NCI-H524 treated with DMSO at 0.1 percent for 48 hours (cell line): ENCODE measurements at places on chromosomes 2 and 18.

DNA sequence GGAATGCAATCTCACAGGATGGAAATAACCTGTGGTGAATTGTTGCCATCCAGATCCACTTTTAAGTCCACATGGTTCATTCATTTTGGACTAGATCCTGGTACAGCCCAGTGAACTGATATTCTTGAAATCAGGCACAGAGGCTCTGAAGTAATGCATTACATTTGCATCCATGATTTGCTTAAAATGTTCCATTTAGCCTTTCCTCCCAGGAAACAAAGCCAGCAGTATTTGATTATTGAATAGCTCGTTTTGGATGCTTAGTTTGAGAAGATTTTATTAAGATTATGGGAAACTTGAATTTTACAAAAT lies 995.8 kb upstream of the CDH2 start:
- DNase-seq: no peak

- no peak for DNase-seq
Measured at GRCh38 chr18:51561821-51562220, 364.3 kb upstream of the MEX3C start.

GRCh38 chr18:8607776-8608742 lies 1.2 kb upstream of the RAB12 start:
- no peak for DNase-seq

DNA sequence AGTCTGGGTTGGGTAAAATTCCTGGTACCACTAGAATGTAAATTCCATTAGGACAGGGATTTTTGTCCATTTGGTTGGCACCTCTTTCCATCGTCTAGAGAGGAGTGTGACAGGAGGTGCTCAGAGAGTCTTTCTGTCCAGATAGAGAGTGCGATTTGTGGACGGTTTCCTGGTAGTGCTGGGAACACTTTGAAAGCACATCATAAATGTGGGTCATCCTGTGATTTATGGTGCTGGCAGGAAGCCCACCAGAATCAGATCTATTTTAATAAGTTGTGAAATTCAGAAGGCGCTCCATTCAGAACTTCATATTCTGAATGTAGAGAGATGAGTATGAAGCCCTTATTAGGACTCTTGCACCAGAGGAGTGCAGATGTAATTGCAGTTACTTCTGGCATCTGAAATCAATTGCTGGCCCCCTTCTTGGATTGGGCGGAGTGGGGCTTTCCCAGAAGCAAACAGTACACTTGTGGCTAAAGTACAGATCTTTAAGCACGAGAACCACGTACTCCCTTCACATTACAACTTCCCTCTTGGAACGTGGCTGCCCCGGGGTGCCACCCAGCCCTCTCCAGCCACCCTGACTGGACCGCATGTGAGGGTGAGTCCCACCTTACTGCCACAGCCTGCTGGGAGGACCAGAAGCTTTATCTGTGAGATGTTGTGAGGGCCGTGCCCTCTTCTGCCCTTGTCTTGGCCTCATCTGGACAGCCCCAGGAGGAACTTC lies 243.2 kb downstream of the MYO3B start:
- DNase-seq: no peak

- DNase-seq: no peak
Measured at GRCh38 chr2:128552806-128553551, 234.3 kb upstream of the HS6ST1 start.

- no peak for DNase-seq
Measured at GRCh38 chr2:207704078-207704477, 7.4 kb upstream of the CCNYL1 start.

DNA sequence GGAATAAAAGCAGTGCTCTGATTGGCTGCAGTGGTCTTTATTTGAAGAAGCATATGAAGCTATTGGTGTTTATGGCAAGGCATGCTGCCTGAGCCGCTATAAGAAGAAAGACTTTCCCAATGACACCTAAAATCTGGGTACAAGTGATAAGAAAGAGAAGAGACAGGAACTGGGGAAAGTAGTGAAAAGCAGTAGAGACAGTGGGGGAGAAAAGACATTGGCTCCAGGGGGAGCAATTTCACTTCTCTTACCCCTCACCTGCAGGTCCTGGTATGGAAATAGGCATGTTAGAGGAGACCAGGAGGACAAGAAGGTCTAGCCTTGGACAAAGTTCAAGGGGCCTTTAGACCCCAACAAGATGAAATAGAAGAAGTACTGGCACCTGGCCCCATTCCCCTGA lies 47.1 kb downstream of the PLCL1 start:
- DNase-seq: no peak

DNA sequence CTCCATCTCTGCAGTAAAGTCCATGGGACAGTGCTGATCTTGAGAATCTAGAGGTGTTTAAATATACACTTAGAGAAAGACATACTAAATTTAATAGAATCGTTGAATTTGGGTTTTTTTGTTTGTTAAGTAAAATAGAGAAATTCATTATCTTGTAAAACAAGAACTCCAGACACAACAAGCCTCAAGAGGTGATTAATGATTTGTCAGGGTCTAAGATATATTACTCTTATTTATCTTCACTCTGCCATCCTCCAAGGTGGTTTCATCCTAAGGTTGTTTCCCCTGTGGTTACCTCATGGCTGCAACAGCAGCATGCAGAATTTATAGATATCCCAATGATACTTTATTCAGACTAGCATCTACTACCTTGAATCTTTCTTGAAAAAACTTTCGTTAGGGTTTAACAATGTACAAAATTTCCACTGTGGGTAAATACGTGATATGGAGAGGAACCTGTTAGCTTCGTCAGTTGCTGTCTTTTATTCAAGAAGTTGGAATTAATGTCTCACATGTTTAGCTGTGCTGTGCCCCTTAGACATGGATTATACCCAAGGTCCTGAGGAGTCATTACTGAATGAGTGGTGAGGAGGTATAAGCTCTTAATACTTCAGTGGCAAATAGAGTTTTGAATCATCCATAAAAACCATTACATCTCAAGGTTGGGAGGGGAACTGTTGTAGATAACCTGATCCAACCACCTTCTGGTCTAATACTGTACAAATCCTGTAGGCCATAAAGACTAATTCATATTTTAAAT lies 128.0 kb downstream of the GPD2 start:
- DNase-seq: no peak

DNA sequence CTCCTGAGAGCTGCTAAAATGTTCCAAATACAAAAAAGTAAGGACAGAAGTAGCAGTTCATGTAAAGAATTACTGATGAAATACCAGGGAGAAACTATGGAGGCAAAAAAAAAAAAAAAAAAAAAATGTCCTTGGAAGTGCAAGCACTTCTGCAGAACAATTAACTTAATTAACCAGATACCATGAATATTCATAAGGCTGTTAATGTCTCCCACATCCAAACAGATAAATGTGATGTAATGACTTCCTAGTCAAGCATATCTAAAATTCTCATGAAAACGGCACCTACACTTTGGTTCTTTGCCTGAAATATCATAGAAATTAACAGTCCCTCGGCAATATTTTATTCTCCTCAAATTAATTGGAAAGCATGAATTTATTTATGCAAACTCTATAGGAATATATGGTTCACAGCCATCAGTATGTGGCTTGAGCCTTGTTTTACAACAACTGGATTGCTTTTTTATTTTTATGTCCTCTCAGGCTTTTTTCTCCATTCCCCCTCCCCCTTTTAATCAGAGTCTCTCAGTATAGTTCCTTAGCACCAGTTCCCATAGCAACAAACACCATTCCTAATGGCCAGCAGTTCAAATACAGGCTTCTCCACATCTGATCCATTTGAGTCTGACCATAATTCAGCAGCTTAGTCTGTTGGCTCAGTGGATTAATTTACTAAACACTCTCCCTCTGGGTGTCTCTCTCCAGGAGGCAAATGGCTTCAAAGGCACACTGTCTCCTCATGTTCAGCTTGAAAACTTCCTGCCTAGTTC lies 97.1 kb downstream of the ITGA4 start:
- DNase-seq: peak; percentile 14

DNA sequence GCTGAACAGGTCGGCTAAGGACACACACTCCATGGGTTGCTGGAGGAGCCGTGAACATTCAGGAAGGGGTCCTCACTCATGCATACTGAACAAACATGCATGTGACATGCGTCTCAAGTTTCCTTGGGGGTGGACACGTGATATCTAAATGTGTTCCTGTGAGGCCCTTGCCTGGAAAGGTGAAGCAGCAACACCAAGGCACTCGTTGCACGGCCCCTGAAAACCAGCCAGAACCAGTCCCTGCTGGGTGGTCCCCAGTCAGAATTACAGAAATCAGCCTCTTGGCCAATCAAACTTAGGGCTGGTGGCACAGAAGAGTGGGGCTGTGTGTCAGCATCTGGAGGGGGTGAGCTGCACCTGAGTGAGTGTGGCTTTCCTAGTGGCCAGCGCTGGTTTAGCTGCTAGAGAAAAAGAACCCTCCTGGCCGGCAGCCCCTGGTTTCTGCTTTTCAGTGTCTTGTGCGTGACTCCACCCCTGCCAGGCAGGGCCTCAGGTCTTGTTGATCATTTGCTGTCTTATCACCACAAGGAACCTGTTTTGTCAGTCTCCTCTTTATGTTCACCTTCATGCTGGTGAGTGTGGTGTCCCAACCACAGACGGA lies 3.2 kb upstream of the AQP12B start:
- DNase-seq: no peak

GRCh38 chr2:120401275-120402066 lies 55.5 kb downstream of the INHBB start:
- DNase-seq: no peak

- DNase-seq: no peak
Measured at GRCh38 chr2:86232910-86233309, 33.7 kb downstream of the MRPL35 start.

DNA sequence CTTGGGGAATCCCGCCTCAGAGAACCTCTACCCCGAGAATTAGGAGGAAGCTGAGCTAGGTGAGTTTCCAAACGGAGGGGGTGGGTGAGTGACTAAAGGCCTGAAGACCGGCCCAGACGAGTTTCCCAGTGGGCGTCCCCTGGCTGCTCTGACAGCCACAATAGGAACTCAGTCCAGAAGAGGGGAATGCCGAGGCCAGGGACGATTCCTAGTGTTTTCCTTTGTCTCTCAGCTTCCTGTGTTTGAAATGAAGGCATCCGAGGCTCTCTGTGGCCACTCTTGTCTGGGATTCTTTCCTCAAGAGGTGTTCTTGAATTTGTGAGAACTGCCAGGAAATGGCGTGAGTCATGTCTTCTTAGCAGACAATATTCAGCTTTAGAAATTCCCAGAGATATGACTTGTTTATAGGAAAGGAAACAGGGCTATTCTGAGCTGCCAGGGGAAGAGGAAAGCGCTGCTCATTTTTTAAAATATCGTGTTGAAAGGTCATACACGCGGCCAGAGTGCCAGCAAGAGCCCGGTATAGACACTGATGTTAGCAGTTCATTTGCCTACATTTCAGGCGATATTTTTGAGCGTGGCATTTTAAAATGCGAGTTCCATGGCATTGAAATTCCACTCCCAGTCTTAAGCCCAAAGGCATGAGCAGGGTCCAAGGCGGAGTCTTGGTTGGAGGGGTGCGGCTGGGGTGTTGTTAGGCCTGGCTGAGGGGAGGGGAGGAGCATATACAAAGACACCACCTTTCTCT lies 169.1 kb upstream of the KLF7 start:
- DNase-seq: no peak

DNA sequence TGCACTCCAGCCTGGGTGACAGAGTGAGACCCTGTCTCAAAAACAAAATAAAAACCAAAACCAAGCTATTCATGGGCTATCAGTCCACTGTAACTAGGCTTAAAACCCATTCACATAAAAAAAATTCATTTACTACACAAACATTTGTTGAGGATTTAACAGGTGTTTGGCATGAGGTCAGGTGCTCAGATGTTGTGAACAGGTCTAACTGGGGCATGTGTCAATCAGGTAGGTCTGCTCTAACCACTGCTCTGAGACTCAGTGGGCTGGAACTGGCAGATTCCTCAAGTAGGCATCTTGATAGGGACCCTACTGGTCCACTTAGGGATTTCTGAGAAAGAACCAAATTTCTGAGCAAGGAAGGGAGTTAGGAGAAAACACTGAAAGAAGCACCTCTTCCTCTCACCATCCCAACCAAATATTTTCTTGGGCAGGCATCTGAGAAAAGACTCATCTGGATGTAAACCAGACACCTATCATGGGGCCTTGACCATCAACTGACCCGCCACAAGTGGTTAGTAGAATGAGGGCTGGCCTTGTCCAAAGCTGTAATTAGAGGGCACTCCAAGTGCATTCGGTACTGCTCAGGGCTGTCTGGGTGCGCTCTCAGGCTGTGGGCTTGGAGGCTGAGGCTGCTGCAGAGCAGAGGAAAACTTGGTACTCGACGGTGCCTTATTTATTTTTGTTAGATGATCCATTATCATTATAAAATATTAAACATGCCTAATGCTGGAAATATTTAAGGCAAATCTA lies 33.9 kb downstream of the WIPF1 start:
- DNase-seq: no peak

- no peak for DNase-seq
Measured at GRCh38 chr2:164542581-164543021, 78.7 kb downstream of the GRB14 start.

DNA sequence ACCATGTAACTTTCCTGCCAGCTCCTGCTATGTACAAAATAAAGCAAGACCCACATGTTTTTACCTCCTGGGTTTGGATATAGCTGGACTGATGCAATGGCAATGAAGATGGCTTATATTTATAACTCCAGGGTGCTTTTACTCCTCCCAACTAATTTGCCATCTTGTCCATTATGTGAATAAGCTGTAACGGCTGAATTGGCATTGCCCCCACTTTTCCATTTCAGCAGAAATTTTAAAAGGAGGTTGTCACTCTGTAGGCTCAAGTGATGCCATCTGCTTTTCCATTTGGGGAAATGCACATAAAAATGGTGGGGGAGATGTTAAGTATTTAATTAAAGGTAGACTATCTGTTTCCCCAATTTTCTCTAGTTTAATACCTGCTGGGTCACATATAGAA lies 345.5 kb downstream of the ERBB4 start:
- DNase-seq: no peak

DNA sequence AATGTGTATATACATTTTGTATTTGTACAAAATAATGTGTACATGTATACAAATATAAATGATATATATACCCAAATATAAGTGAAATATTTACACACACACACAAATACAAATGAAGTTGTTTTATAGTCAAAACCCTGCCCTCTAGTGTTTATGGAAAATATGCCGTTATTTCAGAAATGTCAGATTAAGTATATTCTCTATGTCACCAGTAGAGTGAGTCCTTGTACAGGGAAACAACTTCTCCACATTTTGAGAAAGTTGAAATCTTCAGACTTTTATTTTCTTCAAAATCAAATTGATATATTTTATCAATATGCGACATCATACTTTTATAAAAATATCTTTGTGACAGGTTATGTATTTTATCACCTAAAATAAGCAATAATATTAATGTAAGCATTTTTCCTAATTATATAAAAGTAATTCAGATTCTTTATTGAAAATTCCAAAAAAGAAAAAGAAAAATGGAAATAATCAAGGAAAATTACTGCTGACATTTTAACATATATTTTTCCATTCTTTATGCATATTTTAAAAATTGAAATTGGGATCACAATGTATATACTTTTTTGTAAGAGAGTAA lies 22.4 kb downstream of the ARL6IP6 start:
- no peak for DNase-seq

DNA sequence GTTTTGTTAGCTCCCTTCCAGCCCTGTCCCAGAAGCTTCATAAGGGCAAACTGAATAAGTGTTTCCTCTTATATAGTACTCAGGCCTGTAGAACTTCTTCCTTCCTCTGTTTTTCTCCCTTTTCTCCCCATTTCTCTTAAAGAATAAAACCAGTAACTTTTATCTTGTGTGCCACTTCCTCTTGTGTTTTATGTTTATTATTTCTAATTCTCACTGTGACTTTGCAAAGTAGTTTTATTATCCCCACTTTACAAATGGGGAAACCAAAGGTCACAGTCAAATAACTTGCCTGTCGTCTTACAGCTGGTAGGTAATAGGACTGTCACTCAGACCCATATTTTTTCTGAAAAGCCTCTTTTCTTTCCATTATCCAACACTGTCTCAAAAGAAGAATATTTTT lies 42.4 kb downstream of the RBBP8 start:
- DNase-seq: no peak

- no peak for DNase-seq
Measured at GRCh38 chr2:111624411-111625156, 259.4 kb downstream of the ANAPC1 start.
